ENCODE measurements at places on chromosomes 16 and 17.

GRCh38 chr17:72935984-72936383, 156.5 kb downstream of the SLC39A11 start:
- no peak for DNase-seq

DNA sequence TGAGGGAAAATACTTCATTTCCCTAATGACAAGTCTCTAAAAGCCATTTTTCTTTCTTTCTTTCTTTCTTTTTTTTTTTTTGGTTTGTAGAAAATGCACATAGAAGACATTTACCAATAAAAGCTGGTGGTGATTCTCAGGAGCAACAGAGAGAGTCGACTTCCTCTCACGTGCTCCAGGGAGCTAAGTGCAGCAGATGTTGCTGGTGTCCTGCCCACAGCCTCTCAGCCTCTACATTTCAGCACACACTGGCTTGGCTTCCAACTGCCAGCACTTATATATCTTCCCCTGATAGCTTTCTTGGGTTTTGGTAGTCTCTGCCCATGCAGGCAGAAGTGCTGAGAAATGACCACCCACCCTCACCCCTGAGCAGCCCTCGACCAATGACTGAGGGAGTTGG, 58.4 kb upstream of the MARCHF10 start:
- DNase-seq, result no peak

DNA sequence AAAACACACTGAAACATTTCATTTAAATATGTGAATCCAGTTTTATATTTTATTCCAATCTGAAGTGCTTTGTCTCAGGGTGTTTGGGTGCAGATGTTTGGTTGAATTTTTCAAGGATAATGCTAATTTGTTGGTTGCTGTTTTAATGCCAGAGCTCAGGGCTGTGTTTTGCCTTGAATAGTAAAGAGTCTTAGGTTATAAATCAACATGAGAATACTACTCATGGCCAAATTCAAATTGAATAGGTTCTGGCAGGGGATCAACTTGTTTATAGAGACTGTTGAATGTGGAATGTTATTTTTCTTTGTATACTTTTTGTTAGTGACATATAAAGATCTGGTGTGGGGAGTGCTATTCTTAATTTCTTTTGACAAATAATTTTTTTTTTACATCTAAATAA, 18.8 kb downstream of the TOM1L1 start:
- DNase-seq, result peak; percentile 13

GRCh38 chr16:67146523-67147357, 4.1 kb downstream of the B3GNT9 start:
- no peak for DNase-seq

DNA sequence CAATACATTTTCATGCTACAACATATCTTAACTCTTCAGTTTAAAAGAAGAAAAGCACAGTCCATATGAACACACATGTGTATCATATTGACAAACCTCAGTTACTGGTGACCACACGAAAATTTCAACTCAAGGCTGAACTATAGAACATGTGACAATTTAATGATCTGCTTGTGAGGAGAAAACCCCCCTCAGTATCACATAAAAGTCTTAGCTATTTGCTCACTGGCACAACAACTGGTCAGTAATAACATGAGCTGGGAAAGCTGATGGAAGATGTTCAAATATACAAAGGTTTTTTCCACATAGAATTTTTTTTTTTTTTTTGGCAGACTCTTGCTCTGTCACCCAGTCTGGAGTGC, 19.5 kb downstream of the ZNF652 start:
- DNase-seq, result no peak

GRCh38 chr17:34721326-34721725, 141.9 kb downstream of the TMEM132E start:
- peak; percentile 5 for DNase-seq

GRCh38 chr17:4859816-4860625, 26.9 kb downstream of the MINK1 start:
- DNase-seq, result no peak

DNA sequence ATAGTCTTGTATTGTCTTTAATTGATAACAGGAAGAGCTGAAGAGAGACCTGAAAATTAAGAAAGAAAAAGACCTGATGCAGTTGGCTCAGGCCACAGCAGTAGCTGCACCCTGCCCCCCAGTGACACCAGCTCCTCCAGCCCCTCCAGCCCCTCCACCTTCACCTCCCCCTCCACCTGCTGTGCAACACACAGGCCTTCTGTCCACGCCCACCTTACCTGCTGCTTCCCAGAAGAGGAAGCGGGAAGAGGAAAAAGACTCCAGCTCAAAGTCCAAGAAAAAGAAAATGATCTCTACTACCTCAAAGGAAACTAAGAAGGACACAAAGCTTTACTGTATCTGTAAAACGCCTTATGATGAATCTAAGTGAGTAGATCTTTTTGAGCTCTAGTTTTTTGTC, 36.8 kb downstream of the C17orf58 start:
- no peak for DNase-seq

GRCh38 chr17:42999003-42999525, 845 bp downstream of the RPL27 start:
- DNase-seq, result no peak

- no peak for DNase-seq
Observed at GRCh38 chr16:11152677-11153331, 103.2 kb downstream of the SOCS1 start.

GRCh38 chr17:14078027-14078426, 8.7 kb downstream of the COX10 start:
- no peak for DNase-seq

DNA sequence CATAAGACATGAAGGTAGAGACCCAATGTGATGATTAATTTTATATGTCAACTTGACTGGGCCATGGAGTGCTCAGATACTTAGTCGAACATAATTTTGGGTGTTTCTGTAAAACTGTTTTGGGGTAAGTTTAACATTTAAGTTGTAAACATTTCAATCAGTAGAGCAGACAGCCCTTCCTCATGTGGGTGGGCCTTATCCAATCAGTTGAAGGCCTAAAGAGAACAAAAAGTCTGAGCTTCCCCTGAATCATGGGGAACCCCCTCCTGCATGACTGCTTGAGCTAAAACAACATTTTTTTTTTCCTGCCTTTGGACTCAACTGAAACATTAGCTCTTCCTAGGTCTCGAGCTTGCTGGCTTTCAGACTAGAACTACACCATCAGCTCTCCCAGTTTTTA, 327.3 kb upstream of the SOX9 start:
- peak; percentile 35 for DNase-seq

Measured in astrocyte of the hippocampus (primary cell).